M059J (cell line): ENCODE measurements at places on chromosomes 1 and 21. TPM values are rescaled to one million over a fixed set of nuclear protein-coding genes. Genes with fewer than 3 reads are reported as not detected.
A peak's percentile ranks its signal among the peaks of the same experiment; 100 is the strongest.

DNA sequence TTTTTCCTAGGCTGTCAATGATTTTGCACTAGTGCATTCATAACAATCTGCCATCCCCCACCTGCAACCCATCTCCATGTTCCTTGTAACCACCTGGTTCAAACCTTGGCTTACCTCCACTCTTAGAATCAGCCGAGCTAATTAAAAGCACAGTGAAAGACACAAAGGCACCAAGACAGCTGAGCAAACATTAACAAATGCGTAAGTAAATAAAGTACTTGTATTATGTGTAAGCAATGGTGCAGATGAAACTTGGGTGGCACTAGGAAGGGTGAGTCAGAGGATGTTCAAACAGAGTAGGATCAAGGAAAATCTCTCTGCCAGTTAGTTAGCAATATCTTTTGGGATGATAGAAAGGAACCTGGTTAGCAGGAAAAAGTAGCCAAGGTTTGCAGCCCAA, 5.1 kb upstream of the FOXJ3 start:
- DNase-seq = peak; percentile 51

DNA sequence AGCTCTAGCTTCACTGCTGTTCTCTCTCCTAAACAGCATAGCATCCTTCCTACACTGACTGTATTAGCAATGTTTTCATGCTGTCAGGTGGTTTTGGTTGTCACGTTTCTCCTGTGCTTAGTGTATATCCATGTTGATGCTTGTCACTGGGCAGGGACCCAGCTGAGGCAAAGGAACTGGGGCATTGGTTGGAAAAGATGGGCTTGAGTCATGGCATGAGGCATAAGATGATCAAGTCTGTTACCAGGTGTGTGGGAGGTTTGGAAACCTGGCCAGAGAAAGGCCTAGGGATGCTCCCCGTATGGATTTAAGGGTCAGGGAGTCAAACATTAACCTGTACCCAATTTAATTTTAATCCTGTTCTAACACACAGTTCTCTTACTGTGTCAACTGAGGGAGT, 69.6 kb downstream of the OSBPL9 start:
- peak; percentile 38 for DNase-seq

GRCh38 chr1:197264936-197265567, 3.0 kb upstream of the CRB1 start:
- DNase-seq = no peak

GRCh38 chr1:30920827-30921226, 12.3 kb upstream of the SDC3 start:
- DNase-seq = no peak

- DNase-seq = no peak
Measured at GRCh38 chr1:216682752-216683151, 40.5 kb downstream of the ESRRG start.

DNA sequence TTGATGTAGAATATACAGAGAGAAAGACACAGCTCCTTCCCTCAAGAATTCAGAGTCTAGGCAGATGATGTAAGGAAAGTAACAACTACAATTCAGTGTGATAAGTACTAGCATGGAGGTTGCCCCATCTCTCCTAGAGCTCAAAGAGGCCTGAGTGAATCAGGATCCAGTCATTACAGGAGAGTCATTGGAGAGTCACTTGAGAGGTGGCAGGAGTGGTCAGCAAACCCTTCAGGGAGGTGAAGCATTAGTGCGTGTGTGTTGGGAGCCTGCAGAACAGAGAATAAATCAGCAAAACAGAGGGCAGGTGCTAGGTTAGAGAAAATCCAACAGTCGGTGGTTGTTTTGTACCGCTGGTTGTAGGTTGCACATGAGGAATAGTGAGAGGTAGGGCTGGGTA, 46.1 kb downstream of the GRIK1 start:
- DNase-seq = no peak

DNA sequence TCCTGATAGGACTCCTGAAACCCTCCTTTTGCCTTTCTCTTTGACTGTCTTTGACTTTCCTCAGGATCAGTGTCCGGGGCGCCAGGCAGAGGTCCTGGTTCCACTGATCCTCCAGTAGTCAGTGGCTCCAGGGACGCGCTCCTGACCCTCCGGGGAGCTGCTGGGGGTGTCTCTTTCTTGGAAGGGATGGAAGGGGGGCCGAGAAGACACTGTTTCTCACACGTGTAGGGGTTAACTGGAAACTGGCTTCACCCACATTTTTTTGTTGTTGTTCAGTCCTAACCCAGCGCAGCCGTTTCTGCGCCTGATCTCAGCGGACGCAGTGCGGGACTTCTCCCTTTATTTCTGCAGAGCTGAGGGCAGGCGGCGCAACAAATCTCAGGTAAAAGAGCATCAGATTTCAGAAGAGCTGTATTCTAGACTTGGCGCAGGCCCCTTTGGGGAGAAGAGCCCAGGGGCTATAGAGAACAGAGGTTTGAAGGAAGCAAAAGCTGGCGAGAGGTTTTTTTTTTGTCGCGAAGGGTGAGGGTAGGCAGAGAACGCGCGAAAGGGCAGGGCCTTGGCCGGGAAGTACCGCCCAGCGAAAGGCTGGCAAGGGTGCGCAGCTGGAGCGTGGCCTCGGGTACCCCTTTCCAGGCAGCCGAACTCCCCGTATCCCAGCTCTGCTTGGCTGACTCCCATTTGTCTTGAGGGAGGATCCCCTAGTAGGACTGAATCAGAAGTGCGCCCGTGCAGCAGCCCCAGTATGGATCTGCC, 4.3 kb upstream of the LHX9 start:
- DNase-seq = no peak

DNA sequence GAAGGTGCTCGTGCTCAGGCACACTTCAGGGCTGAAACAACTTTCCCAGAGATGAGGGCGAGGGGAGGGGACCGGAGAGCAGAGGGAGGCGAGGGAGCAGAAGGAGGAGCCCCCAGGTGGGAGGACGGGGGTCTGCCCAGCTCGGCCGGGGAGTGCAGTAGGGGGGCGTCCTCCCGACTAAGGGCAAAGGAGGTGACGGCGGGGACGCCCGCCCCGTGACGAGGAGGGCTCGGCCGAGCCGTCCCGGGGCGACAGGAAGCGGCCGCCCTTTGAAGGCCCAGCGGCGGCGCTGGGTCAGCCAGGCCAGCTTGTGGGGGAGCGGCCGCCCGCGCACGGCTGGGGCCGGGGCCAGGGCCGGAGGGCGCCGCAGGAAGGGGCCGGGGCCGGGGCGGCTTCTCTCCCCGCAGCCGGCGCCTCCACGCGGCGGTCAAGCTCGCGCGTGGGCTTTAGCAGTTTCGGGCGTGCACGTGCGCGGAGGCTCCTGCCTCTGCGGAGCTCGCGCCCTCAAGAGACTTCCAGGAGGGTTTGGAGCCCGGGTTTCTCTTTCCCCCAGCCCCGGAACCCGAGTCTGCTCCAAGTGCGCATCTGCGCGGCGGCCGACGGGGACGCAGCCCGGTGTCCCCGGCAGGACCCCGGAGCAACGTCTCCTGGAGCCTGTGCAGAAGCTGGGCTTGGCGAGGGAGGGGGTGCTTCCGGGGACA, 100.8 kb upstream of the SLC45A1 start:
- peak; percentile 35 for DNase-seq

DNA sequence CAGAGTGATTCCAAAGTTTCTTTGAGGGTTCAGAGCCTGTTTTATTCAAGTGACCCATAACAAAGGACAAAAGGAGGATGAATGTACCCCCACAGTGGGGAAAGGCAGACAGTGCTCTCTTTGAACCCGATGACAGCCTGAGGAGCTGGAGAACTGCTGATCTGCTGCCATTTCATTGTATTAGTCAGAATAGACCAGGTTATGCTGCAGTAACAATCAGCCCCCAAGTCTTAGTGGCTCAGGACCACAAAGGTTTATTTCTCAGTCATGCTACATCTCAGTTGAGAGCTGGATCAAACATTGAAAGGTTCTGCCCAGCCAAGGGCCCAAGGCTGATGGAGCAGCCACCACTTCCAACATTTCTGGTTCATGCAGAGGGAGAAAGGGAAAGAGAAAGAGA, 88.9 kb downstream of the HUNK start:
- no peak for DNase-seq

GRCh38 chr1:243712941-243713340, 137.1 kb downstream of the AKT3 start:
- no peak for DNase-seq

- DNase-seq = no peak
Measured at GRCh38 chr1:150280138-150280707, 2.1 kb upstream of the CIART start.

- DNase-seq = peak; percentile 2
Measured at GRCh38 chr1:157862114-157863070, 20.8 kb upstream of the CD5L start.

DNA sequence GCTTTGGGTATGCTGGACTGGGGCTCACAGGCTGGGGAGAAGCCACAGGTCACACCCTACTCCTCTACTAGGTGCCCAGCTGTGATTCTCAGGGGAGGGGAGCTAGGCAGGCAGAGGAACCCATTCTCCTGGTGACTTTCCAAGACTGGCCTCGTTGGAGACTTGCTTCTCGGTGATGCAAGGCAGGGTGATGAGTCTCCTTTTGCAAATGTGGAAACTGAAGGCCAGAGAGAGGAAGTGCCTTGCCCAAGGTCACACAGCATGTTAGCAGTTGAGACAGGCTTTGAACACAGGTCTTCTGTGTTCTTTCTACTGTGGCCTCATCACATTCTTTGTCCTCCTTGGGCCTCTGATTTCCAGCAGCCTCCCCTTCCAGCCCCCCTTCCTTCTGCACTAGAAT, 20.5 kb upstream of the C1QA start:
- no peak for DNase-seq

- DNase-seq = no peak
Measured at GRCh38 chr1:161335796-161336195, 21.6 kb downstream of the SDHC start.

DNA sequence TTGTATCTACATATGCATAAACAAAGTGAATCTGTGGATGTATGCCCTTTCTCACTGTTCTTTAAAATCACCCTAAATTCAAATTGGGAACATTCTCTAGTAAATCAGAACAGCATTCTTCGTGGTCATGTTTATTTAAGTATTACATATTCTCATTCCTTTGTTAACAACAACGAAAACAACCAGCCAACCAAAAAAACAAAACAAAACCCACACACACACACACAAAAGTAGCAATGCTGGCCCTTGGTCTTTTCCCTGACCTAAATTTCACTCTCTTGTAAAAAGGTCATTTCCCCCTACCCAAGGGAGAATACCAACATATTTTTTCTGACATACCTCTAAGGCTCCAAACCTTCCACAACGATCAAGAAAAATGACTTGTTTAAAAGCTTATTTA, 102.6 kb downstream of the NRIP1 start:
- DNase-seq = no peak

DNA sequence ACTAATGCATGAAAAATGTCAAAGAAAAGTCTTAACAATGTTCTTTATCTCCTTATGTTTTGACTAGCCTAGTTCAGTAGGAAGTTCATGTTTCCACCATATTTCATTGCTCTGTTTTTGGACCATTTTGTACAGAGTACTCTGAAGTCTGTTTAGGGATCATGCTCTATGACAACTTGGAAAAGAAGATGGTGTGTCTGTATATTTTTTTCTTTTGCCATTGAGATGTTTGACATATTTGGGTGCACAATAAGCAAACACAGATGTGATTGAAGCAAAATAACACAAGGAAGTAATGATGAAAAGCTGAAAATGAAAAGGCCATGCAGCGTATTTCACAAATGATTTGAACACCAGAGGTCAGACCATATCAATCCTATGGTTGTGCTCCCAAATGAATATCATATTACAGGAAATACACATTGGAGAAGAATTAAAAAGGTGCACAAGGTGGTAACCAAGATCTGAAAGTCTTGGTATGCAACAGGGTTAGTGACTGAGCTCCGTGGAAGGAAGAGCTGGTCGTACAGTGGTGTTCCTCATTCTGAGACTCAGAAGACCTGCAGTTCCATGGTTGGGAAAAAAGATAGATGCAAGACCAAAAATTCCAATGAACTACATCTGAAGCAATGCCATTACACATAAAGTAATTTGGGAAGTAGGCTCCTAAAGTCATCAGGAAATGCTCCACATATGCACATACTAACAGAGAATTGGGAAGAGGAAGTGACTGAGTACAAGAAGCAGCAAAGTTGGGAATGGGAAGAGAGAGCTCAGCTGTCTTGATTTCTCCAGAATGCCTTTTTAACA, 463.5 kb downstream of the LMO4 start:
- no peak for DNase-seq

- peak; percentile 98 for DNase-seq
Measured at GRCh38 chr1:151994956-151995355, 1.3 kb upstream of the S100A10 start.

- peak; percentile 97 for DNase-seq
Measured at GRCh38 chr21:41664881-41665765, 101.7 kb downstream of the RIPK4 start.

GRCh38 chr1:40090652-40091355, 6.2 kb downstream of the PPT1 start:
- DNase-seq = no peak

Gene C4BPA
- 0.10 TPM in 1 of 2 replicates, not detected in the other for total RNA-seq

Gene IVL
- total RNA-seq = not detected in 2 replicates

Gene EPS8L3
- total RNA-seq = not detected in 2 replicates

Gene GDAP2
- 13.5 and 24.6 TPM in 2 replicates for total RNA-seq

Gene LYPD8
- 0.84 and 3.8 TPM in 2 replicates for total RNA-seq
